ENCODE measurements at places on chromosomes 13 and 19.

GRCh38 chr13:37889820-37890219, 20.2 kb upstream of the TRPC4 start:
- DNase-seq: no peak

- no peak for DNase-seq
Measured at GRCh38 chr19:44856421-44857083, 10.5 kb downstream of the NECTIN2 start.

- no peak for DNase-seq
Measured at GRCh38 chr19:18895824-18896341, at the start of gene CERS1. CERS1 (minus strand) TSS chr19:18896158; CDS start chr19:18896072, 86 bp downstream.

GRCh38 chr19:41457241-41457640, 14.3 kb downstream of the ERICH4 start:
- no peak for DNase-seq

DNA sequence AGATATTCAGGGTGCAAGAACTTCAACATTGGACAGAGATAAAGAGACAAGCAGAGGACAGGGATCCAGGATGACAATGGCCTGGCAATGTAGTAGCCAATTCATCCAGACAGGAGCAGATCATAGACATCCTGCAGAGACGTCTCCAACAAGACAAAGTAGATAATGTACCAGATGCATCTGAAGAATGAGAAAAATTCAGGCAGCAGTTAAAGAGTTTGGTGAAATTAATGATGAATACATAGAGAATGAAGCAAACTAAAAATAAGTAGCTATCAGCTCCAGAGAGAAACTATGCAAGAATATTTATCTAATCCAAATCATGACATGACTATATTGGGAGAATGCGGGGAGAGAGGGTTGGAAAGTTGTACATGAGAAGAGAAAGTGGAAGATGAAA, 278.4 kb upstream of the DACH1 start:
- DNase-seq: no peak

GRCh38 chr13:106159295-106160195, 375.9 kb downstream of the EFNB2 start:
- DNase-seq: no peak

DNA sequence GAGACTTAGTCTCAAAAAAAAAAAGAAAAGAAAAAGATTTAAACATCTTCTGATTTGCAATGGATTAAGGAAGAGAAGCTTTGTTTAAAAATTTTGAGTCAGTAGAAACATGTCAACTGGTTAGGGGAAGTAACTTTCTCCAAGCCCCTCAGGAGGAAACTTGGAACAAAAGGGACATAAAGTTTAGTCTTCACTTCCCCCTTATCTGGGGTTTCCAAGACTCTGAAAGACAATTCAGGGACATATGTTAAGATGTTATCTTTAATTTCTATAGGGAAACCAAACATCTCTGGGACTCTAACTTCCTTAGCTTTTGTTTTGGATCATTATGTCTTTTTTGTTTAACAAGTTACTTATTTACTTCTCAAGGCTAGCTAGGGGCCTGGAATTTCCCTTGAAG, 20.1 kb upstream of the MRI1 start:
- DNase-seq: no peak

DNA sequence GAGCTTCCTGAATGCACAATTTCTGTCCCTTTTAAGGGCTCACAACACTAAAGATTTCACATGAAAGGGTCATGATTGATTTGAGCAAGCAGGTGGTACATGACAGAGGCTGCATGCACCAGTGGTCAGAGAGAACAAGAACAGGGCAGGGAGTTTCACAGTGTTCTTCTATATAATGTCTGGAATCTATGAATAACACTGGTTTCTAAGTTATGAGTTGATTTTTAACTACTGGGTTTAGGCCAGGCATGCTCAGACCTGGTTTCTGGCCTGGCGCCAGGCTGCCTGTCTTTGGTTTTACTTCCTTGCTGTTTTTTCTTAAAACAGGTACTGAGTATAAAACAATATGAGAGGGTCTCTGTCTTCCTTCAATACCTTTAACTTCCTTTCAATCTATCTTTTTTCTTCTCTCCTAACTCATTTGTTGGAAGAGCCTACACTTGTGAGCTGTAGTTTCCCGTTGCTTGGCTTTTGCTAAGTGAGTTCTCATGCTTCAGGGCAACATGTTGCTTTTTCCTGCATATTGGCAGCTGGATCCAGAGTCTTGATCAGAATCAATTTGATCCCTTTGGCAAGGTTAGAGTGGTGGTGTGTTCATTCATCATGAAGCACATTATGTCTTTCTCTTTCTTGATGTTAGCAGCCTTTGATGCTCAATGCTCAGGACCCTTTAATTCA, 38.5 kb upstream of the FGF14 start:
- DNase-seq: no peak

DNA sequence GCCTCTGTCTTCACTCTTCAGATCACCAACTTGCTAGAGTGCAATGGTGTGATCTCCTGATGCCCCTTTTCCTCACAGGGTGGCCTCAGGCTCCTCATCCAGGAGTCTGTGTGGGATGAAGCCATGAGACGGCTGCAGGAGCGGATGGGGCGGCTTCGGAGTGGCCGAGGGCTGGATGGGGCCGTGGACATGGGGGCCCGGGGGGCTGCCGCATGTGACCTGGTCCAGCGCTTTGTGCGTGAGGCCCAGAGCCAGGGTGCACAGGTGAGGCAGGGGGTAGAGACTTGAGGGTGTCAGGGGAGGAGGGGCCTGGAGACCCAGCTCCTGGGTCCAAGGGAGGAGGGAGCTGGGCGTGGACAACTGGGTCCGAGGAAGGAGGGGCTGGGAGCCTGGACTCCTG, 9.5 kb downstream of the ALDH16A1 start:
- no peak for DNase-seq

- no peak for DNase-seq
Measured at GRCh38 chr19:6467384-6467783, 3.3 kb downstream of the CRB3 start.

DNA sequence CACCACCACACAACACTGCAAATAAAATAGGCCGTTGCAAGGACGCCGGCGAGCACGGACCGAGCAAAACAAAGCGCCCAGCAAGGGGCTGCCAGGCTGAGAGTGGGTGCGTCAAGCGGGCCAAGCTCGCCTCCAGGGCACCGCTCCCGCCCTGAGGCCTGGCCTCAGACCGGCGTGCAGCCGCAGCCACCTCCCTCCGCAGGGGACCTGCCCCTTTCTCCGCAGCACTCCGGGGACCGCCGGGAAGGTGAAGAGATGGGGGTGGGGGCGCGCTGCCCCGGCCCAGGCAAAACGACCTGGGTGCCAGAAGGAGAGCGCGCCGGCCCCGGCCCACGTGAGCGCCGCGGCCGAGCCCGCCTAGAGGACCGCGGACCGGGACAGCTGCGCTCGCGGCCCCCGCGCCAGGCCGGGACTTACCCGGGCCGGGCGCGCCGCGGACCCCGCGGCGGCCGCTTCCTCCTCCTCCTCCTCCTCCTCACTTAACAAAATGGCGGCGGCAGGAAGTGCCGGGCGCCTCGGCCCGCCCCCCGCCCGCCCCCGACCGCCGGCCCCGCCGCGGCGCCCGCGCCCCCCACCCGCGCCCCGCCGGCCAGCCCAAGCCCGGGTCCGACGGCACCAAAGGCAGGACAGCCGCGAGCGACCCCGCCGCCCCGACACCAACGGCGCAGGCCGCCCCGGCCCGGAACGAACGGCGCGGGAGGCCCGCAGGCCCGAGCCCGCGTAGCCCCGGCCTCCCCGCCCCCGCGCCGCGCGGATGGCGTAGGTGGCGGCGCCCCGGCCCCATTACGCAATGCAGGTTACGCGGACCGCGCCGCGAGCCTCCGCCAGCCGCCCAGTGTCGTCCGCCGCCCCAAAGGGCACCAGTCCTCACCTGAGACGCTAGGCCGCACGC, 674 bp downstream of the BRD4 start:
- DNase-seq: no peak

DNA sequence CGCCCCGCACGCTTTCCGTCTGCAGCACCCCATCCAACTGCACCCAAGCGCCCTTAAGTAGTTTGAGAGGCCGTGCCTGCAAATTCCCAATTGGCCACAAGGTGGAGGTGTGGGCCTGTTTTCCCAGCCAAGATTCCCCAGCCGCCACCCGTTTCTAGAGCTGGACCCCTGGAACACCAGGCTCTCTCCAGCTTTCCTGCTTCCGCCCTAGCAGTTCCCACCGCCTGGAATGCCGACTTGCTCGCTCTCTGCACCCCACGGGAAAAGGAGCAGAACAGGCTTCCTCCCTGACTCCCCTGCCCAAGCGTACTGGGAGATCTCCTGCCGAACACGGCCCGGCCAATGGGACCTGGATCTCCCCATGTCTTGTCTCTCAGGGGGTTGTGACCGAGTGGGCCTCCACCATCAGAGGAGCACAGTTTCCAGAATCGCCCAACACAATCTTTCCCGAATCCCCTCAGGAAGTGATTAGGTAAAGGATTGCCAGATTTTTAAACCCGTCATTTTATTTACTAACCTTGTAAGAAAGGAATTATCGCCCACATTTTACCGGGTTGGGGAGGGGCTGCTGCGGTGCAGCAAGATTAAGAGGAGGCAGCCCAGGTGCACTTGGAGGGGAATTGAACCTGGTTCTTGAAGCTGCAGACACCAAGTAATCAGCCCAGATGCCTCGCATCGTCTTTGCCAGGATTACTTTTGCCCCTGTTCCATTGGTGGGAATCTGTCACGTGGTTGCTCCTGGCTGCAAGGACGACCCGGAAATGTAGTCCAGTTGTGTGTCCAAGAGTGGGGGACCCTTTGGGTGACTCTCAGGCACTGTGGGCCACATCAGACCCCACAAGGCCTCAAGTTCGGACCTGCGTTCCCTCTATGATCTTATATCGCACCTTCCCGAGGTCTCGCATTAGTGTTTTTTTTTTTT, 3.5 kb upstream of the NAPSA start:
- DNase-seq: peak; percentile 66

DNA sequence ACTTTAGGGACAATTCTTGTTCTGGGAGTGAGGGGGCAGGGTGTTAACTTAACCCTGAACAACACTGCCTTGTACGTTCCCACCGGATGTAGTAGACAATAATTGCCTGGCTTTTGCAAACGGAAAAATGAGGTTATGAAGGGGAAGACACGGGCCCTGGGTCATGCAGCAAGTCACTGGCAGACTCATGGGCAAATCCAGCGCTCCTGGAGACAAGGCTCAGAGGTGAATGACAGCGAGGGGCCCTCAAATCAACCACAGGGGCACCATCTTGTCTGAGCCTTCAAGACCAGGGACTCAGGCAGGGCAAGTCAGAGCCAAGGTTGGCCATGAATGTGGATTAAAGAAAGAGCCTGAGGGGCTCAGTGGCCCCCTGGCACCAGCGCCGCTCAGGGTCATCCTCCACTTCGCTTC, 2.8 kb downstream of the RASA3 start:
- DNase-seq: no peak

GRCh38 chr13:109976206-109976997, 190.0 kb upstream of the IRS2 start:
- no peak for DNase-seq

GRCh38 chr19:28416245-28416644, 796.7 kb downstream of the UQCRFS1 start:
- no peak for DNase-seq

GRCh38 chr19:46909356-46909755, 48.6 kb downstream of the ARHGAP35 start:
- no peak for DNase-seq

DNA sequence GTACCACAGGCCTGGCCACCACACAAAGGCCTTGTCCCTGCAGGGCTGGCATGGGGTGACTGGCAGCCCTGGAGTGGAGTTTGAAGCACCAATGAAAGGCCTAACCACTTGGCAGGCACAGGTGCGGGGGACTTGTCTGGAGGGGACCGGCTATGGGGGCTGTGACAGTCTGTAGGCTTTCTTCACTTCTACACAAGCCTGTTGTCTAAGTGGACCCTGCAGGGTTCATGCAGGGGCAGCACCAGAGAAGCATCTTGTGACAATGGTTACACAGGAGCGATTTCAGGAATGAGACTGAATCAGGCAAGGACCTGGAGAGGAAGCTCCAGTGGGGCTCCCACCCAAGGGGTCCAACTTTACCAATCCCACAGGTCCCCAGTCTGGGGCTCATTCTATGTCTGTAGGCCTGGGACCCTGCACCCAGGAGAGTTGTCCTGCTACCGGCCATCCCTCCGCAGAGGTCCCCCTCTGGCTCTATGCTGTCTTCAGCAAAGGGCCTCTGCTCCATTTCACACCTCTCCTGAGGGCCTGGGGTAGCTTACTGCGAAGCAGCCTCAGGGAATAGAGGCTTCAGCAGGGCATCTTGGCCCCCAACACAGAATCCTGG, 2.3 kb upstream of the ZNF837 start:
- DNase-seq: no peak
